ENCODE measurements at places on chromosomes 1 and 21.

DNA sequence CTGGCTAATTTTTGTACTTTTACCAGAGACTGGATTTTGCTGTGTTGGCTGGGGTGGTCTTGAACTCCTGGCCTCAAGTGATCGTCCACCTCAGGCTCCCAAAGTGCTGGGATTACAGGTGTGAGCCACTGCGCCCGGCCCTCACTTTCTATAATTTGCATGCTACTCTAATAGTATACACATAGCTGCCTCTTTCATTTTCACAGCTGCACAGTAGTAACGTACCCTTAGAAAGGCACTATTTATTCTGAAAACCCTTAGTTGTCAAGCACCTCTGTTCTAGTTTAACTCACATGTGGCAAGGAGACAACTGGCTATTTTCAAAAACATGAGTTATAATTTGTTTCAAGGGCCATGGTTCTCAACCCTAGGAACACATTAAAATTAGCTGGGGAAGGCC lies 17.2 kb downstream of the TPM3 start:
- DNase-seq, result no peak

- DNase-seq, result peak; percentile 78
These were observed 20.6 kb downstream of the CSF1 start for GRCh38 chr1:109931189-109931731.

DNA sequence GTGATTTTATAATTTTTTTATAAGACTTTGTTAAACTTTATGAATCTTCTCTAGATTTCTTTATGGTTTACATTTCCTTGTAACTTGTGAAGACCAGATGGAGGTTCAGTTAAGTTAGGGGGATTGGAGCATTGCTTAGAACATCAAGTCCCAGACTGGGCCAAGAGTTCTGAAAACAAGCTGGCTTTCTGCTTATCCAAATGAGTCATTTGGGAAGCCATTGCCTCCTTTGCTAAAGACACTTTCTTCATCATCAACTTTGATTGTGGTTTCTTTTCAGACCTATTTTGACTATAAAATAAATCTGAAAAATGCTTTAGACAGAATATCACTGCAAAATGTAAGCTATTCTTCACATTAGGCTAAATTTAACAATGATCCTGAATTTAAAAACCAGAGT lies 446.8 kb downstream of the USP25 start:
- no peak for DNase-seq

DNA sequence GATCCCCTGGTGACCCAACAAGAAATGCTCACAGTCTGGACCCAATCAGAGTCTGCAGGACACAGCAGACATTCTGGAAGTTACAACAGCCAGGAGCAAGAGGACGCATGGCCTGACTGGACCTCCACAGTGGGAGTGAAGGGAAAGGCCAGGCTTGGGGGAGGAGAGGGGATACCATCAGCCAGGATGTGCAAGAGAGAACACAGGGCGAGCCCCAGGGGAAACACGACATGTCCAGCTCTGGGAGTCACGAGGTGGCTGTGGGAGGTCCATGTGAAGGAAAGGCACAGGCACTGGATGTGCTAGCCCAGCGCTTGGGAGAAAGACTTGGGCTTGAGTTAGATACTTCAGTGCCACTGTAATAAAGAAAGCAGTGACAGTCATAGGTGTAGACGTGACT lies 87.3 kb downstream of the HSF2BP start:
- no peak for DNase-seq

DNA sequence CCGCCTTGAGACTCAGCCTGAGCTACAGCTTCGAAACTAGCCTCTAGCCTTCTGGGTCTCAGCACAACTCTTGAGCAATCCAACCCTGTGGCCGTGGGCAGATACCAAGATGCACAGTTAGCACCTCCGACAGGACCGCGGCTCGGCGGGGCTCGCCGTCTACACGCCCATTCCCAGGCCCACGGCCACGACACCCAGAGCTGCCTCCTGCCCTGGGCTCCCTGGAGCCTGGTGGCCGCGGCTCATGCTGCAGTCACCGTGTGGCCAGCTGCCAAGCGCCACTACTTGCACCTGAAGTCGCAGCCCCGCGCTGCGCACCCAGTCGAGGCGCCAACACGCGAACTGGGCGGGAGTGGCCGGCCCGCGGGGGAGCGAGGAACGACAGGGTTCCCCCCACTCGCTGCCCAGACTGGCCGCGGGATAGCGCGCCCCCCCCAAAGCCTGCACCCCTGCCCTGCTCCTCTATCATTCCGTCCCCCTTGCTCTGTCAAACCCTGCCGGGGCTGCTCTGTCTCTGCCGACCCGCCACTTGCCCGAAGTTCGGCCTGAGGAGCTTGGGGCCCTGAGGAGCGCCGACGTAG lies 729 bp upstream of the CDCA8 start:
- no peak for DNase-seq

DNA sequence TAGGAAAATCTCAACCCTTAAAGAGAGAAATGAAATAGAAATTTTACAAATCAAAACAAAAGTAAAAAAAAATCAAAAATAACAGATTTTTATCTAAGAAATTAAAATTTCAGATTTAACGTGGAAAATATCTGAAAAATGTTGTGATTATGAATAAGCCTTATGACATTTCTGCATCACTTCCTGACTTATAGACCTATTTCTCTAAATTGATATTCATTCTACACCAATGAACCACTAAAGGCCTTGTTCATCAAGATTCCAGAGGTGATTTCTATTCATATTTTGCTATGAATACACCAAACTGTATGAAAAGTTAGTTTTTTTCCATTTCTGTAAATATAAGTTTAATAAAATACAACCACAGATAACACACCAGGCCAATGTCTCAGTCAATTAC lies 261.5 kb downstream of the SMYD3 start:
- no peak for DNase-seq

- DNase-seq, result no peak
These were observed 51.1 kb downstream of the RIPK4 start for GRCh38 chr21:41715649-41716281.

GRCh38 chr1:114154146-114154962 lies 685 bp upstream of the SYT6 start:
- DNase-seq, result no peak

GRCh38 chr1:168116327-168116799 lies 20.4 kb downstream of the GPR161 start:
- no peak for DNase-seq

DNA sequence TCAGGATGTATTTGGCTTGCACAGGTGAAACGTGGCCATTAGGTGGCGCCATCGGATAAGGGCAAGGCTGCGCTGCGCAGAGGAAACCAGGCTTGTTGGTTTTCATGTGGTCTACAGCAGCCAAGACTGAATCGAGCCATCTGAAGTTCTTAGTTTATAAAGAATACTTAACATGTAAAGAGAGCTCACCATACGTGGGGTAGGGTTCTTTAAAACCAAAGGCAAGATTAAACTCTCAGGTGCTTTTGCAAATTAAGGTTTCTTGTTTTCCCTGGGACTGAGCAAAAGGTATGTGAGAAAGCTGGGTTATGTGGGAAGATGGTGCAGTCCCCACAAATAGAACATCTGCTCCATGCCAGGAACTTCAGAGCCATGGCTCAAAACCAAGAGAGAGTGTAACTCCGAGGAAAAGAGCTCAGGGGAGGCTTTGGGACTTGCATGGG lies 9.3 kb downstream of the MASP2 start:
- DNase-seq, result peak; percentile 71

DNA sequence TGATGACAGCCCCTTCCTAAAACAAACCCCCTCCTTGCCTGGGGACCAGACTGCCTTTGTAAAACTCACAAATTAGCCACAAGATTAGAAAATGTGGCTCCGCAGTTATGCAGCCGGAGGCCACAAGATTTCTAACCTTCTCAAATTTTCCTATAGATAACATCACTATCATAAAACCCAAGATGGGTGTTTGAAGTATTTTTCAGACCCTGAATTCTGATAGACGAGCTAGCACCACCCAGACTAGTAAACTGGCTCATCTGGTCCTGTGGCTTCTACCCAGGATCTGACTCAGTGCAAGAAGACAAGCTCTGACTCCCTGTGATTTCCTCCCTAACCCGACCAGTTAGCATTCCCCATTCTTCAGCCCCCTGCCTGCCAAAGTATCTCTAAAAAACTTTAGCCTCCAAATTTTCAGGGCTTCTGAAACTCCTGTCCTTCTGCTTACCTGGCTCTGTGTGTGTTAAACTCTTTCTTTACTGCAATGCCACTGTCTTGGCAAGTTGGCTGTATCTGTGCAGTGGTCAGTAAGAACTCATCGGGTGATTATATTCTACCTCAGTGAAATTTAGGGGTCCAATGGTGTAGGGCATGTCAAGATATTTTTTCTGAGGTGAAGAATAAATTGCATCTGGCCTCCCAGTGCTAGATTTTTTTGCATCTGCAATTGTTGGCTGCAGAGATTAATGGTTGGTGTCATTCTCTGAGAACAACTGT lies 102.1 kb downstream of the S1PR1 start:
- DNase-seq, result no peak

DNA sequence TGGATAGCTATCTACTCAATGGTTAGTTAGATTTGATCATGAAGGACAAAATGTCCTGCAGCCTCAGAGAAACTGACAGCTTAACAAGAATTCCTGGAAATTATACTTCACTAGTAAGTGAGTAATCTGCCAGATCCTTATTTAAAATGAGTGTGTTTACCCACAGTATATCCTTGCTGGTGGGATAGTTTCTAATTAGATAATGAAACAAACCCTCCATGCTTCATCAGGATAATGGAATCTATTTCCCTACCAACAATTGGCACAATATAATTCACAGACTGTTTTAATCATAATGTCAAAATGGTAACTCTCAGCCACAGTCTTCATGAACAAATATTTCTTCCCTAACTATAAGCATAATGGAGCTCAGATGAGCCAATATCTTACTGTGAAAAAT lies 239.4 kb upstream of the ST6GALNAC5 start:
- DNase-seq, result no peak

DNA sequence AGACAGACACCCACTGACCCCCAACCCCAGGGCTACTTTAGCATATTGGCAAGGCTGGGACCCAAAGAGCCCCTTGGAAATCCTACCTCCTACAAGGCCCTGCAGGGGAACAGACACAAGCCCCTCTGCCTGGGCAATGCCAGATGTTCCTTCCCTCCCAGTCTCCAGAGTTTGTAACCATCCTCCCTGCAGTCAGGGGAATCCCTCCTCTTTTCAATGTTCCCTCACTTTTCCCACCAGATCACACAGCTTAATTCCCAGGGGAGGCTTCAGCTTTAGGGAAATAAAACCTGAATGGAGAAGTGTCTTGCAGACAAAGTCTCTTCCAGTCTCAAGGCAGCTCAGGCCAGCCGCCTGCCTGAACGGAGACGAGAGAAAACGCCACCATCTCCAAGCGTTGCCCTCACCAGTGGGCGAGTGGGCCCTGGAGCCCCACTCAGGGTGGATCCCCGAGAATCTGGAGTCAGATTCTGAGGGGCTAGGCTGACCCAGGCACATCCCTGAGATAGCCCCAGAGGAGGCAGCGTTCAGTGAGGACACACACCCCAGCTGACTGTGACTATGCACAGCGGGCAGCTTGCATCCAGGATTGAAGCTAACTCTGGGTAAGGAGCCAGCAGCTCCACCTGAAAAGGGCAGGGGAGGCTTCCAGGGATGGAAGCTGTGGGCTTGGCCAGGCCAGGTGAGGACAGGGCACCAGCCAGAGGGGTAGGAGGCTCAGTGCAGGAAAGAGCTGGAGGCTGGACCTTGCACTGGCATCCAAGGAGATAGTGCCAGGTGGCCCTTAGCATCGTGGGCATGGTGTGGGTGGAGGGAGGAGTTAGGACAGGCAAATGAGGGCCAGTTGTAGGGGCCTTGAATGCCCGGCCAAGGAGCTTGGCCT lies 44.0 kb upstream of the ZC3H12A start:
- DNase-seq, result no peak

DNA sequence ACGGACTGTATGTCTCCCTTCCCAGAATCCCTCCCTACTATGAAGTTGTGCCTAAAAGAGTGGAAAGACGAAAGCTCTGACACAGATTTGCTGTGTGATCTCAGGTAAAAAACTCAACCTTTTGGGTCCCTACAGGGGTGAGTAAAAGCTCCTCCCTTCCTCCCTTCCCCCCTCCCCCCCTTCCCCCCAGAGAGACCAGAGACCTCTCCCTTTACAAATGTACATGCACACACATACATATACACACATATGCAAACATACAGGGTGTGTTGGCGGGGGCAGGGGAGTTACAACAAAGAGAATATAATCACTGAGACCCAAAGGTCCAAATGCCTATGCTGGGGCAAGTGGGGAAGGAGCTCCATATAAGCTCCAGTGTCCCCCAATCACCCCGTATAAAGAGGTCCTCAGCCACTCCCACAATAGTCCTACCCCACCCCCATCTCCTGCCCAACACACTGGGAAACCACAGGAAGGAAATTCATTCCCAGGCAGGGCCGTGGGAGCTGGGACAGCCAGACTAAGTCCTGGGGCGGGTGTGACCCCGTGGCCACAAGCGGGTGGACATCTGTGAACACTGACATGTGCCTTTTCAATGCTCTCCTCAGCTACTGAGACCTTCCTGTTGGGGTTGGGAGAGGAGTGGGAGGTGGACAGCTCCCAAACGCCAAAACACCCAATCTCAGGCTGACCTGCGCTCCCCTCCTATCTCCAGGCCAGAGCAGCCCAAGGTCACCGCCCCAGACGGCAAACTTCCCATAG lies 2.0 kb downstream of the MEF2D start:
- no peak for DNase-seq

DNA sequence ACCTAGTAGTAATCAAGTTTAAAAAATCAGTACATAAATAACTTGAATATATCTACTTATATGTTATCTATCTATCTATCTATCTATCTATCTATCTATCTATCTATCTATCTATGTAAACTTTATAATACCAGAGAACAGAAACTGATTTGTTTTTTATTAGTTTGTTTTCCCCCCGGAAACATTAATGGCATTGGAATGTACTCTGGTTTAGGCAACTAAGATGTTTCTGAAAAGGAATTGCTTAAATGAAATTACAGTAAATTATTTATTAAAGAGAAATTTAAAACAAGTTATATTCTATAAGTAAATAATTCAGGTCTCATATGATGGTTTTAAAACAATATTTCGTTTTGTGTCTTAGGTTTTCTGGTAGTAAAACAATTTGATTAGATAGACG lies 681.0 kb upstream of the ADAMTS5 start:
- DNase-seq, result no peak

Data from smooth muscle cell of the brain vasculature (primary cell).